NCI-H2171 treated with DMSO at 0.1 percent for 48 hours (cell line): ENCODE measurements at places on chromosomes 2 and 18.

- DNase-seq, result peak; percentile 20
Measured at GRCh38 chr2:208638059-208638458, 231.5 kb downstream of the PTH2R start.

DNA sequence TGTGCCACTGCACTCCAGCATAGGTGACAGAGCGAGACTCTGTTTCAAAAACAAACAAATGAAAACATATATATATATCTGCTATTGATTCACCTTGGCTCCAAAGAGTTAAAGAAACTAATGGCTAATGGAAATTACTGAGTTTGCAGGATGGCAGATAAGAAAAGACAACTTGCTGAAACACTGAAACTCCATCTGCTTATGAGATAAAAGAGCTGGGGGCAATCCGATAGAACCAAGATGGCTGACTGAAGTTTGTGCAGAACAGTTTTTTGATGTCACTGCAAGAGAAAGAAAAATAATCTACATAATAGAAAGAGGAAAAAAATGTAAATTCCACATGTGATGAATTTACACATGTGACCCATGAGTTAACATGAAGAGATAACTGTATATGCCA lies 88.2 kb downstream of the LRATD1 start:
- DNase-seq, result no peak

- DNase-seq, result no peak
Measured at GRCh38 chr2:7241041-7241745, 324.0 kb downstream of the RNF144A start.

- DNase-seq, result no peak
Measured at GRCh38 chr2:150309311-150310080, 178.0 kb downstream of the RND3 start.

GRCh38 chr18:12995424-12995823 lies 4.3 kb downstream of the CEP192 start:
- DNase-seq, result no peak

- DNase-seq, result no peak
Measured at GRCh38 chr2:59701271-59701994, 852.0 kb downstream of the BCL11A start.

- DNase-seq, result no peak
Measured at GRCh38 chr18:54968807-54969206, 9.5 kb upstream of the CCDC68 start.

GRCh38 chr2:21761361-21761760 lies 637.6 kb downstream of the TDRD15 start:
- DNase-seq, result no peak

GRCh38 chr2:32626639-32627221 lies 1.1 kb upstream of the TTC27 start:
- no peak for DNase-seq

DNA sequence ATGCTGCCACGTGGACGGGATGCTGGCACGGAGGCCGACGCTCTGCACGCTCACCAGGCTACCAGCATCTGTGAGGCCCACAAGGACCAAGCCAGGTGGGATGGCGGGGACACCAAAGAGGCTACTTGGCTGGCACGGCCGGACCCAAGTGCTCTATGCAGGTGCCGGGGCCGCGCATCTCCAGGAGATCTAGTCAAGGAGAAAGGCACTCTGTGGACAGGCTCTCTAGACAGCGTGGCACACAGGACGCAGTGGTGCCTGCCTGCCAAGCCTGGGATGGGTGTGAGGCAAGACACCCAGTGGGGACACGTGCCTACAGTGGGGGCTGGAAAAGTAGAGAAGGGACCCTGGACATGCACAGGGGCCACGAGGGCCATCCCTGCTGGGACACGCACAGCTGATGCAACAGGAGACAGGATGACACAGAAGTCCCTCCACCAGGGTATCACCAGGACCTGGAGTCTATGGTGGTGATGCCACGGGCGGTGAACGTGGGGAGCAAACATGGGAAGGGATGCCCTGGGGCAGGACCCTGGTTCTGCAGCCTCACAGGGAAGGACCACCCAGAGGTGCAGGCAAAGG lies 28.5 kb downstream of the ZNF516 start:
- no peak for DNase-seq

DNA sequence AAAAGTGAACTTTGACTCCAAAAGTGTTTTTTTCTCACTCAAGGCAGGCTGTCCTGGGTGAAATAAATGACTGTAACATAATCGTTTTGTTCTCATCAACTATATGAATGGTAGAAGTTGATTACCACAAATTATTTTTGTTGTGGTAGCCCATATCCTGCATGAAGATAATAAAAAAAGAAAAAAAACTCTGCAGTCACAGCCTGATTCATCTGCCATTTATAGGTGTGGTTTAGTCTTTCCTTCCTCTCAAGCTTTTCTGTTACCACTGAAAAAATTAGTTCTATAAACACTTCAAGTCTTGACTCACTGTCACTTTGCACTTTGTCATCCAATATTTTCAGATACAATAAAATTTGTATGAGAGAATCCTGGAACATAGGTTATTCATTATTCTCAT lies 522.0 kb downstream of the PLCL1 start:
- no peak for DNase-seq

- no peak for DNase-seq
Measured at GRCh38 chr18:55488473-55488872, 99.5 kb downstream of the TCF4 start.

DNA sequence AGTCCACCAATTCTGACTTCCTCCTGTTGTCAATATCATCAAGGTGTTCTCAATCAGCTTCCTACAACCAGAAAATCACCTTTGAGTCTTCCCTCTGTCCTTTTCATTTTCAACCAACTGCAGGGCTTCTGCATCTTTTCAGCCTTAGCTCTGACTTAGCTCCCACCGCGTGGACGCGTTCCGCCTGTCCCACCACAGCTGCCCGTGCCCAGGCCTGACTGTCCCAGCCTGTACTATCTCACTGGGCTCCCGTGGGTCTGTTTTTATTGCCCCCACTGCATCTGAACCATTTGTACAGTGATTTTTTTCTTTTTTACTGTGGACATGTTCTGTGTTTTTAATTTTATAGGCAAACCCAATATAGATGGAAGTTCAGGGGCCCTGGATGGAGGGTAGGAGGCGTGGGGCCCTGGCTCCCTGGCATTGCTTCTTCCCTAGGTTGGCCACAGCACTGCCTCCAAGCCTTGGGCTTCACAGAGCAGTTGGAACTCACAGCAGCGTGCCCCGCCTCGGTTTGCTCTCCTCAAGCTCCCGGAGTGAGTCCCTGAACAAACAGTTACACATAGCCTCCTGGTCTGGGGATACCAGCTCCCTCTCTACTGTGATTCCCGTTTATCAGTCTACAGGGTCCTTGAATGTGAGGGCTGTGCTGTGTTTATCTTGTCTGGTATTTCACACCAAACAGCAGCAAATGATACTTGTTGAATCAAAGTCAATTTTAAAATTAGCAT lies 280.6 kb upstream of the PXDN start:
- DNase-seq, result no peak

GRCh38 chr18:49398331-49398730 lies 62.1 kb downstream of the DYM start:
- DNase-seq, result no peak
